ENCODE measurements at places on chromosomes 4 and X.

- DNase-seq, result no peak
These were observed 32.5 kb downstream of the SLC10A6 start for GRCh38 chr4:86816501-86817273.

DNA sequence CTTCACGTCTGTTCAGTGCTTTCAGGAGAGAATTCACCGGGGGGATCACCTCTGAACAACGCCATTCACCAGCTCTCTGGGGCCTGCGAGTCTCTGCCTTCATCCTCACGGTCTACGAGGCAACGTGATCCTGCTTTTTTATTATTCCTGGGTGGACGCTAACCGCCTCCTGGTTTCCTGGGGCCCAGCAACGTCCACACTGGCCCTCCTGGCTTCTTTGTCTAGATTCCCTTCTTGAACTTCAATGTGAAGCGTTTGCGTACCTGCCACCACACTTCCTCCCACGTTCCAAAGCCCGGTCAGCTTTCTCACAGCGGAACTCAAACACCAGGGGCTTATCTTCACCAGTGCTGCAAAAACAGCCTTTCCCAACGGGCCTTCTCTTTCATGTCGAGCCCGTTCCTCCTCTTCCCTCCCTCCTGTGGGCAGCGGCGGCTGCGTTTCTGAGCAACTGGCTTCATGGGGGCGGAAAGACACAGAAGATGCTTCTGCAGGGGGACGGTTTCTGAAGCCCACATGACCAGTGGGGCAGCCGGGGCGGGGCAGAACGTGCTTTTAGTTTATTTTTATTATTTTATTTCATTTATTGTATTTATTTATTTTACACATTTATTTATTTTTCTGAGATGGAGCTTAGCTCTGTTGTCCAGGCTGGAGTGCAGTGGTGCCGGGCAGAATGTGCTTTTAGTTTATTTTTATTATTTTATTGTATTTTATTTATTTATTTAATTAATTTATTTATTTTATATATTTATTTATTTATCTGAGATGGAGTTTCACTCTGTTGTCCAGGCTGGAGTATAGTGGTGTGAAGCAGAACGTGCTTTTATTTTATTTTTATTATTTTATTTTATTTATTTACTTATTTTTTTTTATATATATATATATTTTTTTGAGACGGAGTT lies 64.6 kb downstream of the CRLF2 start:
- DNase-seq, result no peak

DNA sequence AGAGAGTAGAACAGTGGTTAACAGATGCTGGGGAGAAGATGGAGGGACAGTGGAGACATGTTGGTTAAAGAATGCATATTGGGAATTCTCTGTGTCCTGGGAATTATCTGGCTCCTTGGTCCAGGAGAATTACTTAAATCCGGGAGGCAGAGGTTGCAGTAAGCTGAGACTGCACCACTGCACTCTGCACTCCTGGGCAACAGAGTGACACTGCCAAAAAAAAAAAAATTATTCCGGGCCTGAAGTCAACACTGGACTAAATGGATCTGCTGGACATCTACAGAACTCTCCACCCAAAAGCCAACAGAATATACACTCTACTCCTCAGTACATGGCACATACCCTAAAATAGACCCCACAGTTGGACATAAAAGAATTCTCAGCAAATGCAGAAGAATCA lies 400.0 kb upstream of the CXorf51B start:
- DNase-seq, result no peak

DNA sequence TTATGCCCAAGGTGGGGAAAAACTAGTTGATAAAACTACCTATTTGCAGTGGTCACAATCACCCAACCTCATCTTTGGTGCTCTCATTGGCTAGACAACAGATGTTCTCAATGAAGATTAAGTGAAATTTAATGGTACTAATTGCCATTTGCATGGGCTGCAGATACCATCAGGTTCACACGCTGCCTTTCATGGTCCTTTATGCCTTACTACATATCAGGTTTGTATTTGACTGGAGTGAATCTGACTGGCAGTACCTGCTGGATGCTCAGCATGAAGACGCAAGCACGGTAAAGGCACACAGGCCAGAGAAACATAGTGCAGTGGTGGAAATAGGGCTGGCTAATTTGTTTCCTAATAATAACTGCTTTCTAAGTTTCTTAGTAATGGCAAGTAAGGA lies 48.3 kb downstream of the DCX start:
- DNase-seq, result no peak

GRCh38 chr4:32771491-32771890 lies 2051.3 kb downstream of the PCDH7 start:
- DNase-seq, result no peak

DNA sequence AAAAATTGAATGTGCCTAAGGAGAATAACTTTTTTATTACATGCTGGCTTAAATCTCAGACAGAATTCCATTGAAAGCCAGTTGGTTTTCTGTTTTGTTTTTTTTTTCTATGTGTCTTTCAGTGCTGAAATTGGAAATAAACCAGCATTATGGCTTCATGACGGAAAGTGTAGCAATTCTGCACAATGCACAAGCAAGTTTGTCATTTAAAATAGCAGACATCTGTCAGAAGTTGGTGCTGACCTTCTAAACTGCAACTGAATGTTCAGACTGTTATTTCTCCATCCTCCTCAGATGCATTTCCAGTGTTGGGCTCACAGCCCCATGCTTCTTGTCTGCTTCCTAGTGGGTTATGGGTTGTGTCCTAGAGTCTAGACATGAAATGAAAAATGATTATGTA lies 107.2 kb upstream of the LIMCH1 start:
- DNase-seq, result no peak

GRCh38 chr4:27407616-27408015 lies 547.0 kb downstream of the STIM2 start:
- DNase-seq, result no peak

DNA sequence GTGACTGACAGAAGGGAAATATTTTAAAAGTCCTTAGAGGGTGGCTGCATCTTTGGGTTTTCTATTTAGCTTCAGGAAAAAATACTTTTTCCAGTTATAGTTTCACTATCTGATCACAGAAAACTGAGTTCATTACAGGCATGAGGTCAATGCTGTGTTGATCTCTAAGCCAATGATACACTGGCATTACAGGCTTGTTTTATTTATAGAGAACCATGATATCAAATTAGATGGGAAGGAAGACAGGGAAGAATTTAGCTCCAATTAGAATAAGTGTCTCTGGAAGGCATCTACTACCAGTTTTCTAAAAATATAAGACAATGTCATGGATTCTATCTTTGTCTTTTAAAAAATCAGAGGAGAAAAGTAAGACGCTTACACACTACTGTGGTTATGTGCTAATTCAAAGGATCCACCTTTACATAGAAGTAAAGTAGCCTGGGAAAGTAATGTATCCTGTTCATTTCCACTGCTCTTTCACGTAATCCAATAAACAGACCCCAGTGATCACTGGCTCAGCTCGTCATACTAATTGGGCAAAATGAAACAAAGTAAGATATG lies 344.5 kb upstream of the PPARGC1A start:
- no peak for DNase-seq

- DNase-seq, result peak; percentile 55
These were observed 12.4 kb downstream of the GPAT3 start for GRCh38 chr4:83548151-83548905.

- DNase-seq, result no peak
These were observed 26.9 kb downstream of the HOPX start for GRCh38 chr4:56654238-56654632.

- no peak for DNase-seq
These were observed 132.6 kb downstream of the TET2 start for GRCh38 chr4:105279314-105279713.

GRCh38 chr4:80035336-80035735 lies 37.7 kb downstream of the ANTXR2 start:
- no peak for DNase-seq

- no peak for DNase-seq
These were observed at the start of gene SLC4A4 for GRCh38 chr4:71338846-71339593. SLC4A4 (plus strand) TSS chr4:71339020.
